ENCODE measurements at places on chromosomes 1 and 21. TPM values are rescaled to one million over a fixed set of nuclear protein-coding genes. Genes with fewer than 3 reads are reported as not detected.

DNA sequence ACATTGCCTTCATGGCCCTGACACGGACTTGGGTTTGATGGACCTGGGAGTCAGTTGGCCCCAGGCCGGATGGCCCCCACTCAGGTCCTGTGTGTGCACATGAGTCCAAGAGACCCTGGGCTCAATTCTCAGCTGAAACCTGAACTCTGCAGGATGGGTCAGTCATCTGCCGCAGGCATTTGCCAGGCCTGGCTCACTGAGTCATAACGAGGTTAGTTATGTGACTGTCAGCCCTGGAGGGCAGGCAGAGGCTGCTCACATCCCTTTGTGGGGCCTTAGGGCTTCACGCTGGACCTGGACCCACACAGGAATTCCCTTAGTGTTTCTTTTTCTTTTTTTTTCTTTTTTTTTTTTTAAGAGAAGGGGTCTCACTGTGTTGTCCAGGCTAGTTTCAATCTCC is 46.5 kb downstream of the PSMG1 start:
- DNase-seq = no peak

PLD5 gene
- total RNA-seq = not detected

- DNase-seq = no peak
Measured at GRCh38 chr1:93031711-93032110, 47.4 kb upstream of the MTF2 start.

- DNase-seq = no peak
Measured at GRCh38 chr1:151867321-151867720, 13.8 kb upstream of the THEM5 start.

GRCh38 chr1:117174851-117175250 is 35.9 kb downstream of the VTCN1 start:
- no peak for DNase-seq

Measured in endothelial cell of umbilical vein (primary cell).